ENCODE measurements at places on chromosomes 7 and 10. TPM values are rescaled to one million over a fixed set of nuclear protein-coding genes. Genes with fewer than 3 reads are reported as not detected.

SPDYE6 gene
- total RNA-seq: not detected

ABLIM1 gene
- 202 TPM for total RNA-seq

HYAL4 gene
- total RNA-seq: not detected

NKX6-2 gene
- total RNA-seq: not detected

HOXA13 gene
- not detected for total RNA-seq

RBP3 gene
- total RNA-seq: not detected

LAMB1 gene
- total RNA-seq: not detected

NOS3 gene
- total RNA-seq: 4.6 TPM

NYAP1 gene
- 0.58 TPM for total RNA-seq

HDAC9 gene
- 0.39 TPM for total RNA-seq

PVRIG gene
- 77.4 TPM for total RNA-seq

PRR15 gene
- not detected for total RNA-seq

MEOX2 gene
- not detected for total RNA-seq

CNPY1 gene
- not detected for total RNA-seq

TMEM184A gene
- not detected for total RNA-seq

NKX1-2 gene
- not detected for total RNA-seq
